ENCODE measurements at places on chromosomes 1 and 21.

DNA sequence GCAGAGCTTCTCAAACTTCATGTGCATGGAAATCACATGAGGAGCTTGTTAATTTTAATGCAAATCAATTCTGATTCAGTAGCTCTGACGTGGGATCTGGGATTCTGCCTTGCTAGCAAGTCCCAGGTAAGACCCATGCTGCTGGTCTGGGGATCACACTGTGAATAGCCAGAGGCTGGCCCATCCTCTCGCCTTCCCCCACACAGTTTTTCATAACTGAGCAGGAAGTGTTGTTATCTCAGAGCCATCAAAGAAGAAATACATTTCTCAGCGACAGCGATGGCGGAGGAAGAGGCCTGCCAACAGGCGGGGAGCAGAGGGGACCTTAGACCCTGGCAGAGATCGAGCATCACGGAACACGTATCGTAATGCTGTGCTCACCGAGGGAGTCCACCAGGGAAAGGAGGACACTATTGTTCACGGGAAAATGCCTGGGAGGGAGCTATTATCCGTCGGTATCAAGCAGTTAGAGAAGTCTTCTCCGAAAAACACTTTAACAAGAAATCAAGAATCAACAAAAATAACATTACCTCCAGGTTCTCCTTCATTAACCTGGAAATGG, 268.9 kb upstream of the TMEM51 start:
- no peak for DNase-seq

DNA sequence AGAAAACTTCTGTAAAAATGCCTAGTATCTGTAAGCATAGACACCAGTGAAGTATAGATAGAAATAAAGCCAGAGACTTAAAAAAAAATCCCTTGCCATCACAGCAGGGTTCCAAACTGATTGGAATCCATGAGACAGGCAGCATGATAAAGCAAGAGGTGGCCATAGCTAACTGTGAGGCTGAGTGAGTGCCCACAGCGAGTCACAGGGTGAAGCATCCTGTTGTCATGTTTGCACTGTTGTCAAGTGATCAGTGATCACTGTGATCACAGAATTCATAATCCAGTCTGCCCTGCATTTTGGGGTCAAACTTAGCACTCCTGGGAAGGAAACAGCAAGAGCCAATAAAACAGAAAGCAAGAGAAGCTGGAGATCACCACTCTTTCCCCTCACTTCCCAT, 33.3 kb downstream of the LRRC8B start:
- DNase-seq = no peak

- no peak for DNase-seq
Measured at GRCh38 chr1:170284016-170284415, 138.3 kb downstream of the NTMT2 start.

- DNase-seq = peak; percentile 79
Measured at GRCh38 chr21:33229784-33230544, at the start of gene IFNAR2. Gene IFNAR2 (plus strand): TSS chr21:33229938. CDS start chr21:33241923, 11,985 bp downstream.

DNA sequence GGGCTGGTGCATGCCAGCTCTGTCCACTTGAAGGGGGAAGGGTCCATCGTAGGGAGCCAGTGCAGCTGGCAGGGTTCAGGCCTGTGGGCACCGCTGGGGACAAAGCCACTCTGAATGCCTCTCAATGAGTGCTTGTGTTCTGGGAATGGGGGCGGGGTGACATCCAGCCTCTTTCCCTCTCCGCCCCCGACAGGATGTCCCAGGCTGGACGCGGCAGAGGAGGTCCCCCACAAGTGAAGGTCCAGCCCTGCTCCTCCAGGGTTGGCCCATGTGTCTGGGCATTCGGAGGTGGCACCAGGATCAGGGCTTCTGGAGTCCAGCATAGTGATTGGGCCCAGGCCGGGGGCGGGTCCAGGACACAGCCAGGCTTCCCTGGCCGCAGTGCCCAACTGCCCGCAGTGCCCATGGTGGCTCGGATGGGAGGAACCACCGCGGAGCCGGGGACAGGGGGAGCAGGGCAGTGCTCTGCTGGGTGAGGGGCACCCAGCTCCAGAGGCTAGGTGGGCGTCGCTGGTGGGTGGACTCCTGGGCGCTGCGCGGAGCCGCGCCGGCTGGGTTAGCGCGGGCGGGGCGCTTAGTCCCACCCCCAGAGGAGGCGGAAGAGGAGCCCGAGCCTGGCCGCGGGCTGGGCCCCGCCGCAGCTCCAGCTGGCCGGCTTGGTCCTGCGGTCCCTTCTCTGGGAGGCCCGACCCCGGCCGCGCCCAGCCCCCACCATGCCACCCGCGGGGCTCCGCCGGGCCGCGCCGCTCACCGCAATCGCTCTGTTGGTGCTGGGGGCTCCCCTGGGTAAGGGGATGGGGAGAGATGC, at the start of gene SHISA4:
Gene SHISA4 (plus strand): TSS at position 617 of the 808 bp plus-strand sequence. CDS start 97 bp downstream, at position 714.
- DNase-seq = peak; percentile 84

DNA sequence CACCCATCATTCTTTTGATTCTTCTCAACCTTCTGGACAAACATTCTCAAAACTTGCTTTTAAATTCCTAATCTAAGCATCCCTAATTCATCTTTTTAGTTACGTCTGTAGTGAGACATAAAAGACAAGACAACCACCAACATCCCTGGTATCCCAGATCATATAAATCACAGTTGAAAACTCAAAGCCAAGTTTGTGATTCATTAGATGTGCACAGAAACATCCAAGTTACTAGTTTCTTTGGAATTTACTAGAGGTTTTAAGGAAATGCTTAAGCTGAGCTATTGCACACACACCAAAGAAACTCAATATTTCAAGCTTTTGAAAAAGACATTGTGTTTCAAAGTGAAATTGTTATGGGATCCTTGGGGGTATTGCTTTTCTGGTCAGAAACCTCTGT, 47.6 kb downstream of the ATP6V1G3 start:
- no peak for DNase-seq

DNA sequence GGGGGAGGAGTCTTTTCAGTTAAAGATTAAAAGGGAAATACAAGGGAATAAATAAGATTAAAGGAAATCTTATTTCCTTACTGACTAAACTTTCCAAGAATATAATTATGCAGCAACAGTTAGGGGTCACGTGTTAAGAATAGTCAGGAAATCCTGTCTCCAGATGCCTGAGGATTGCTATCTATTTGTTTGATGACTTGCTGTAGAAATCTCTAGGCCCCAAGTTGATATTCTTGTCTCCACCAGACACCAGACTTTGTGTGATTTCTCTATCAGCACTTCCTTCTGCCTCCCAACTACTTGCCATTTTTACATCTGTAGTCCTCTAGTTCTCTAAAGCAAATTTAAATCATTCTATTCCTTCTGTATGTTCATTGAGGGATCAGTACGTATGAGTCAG, 77.5 kb downstream of the RPAP2 start:
- DNase-seq = no peak

GRCh38 chr1:149978547-149979023, 31.9 kb downstream of the OTUD7B start:
- DNase-seq = no peak

- DNase-seq = no peak
Measured at GRCh38 chr1:91527781-91528180, 27.1 kb downstream of the CDC7 start.

- no peak for DNase-seq
Measured at GRCh38 chr1:172277275-172277674, 143.2 kb upstream of the C1orf105 start.

DNA sequence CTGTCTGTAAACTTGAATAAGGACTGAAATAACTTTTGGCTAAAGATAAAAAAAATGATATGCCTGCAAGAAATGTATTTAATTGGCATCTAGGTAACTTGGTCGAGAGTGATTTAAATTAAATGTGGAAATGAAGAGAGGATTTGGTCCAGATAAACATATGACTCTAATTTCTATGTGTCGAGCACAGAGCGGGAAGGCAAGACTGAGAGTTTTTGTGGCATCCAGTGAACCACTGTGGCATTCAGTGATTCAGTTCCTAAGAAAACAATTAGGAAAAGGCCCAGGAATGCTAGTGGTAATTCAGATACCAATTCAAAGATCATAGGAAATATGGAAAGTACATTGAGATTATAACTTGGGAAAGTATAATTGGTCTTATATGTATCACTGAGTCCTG, 39.6 kb downstream of the PDE4B start:
- DNase-seq = no peak

GRCh38 chr1:33387625-33388024, 43.3 kb downstream of the PHC2 start:
- no peak for DNase-seq
